ENCODE measurements at places on chromosomes 7 and 10. TPM values are rescaled to one million over a fixed set of nuclear protein-coding genes. Genes with fewer than 3 reads are reported as not detected.

- no peak for DNase-seq
Measured at GRCh38 chr10:70265032-70265689, 18.6 kb downstream of the NPFFR1 start.

- no peak for DNase-seq
Measured at GRCh38 chr7:157483515-157483914, 146.7 kb downstream of the DNAJB6 start.

The PPP1R17 gene
- total RNA-seq = not detected

The BICC1 gene
- total RNA-seq = 12.7 TPM
